ENCODE measurements at places on chromosomes 5 and 9.
A peak's percentile ranks its signal among the peaks of the same experiment; 100 is the strongest.

DNA sequence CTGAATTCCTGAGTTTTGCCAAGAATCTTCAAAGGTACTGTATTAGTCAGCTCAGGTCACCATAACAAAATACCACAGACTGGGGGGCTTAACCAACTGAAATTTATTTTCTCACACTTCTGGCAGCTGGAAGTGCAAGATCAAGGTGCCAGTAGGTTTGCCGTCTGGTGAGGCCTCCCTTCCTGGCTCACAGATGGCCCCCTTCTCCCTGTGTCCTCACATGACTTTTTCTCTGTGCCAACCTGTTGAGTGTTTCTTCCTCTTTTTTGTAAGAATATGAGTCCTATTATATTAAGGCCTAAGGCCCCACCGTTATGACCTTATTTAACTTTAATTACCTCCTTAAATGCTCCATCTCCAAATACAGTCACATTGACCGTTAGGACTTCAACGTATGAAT, 156.1 kb upstream of the KIF2A start:
- no peak for DNase-seq

DNA sequence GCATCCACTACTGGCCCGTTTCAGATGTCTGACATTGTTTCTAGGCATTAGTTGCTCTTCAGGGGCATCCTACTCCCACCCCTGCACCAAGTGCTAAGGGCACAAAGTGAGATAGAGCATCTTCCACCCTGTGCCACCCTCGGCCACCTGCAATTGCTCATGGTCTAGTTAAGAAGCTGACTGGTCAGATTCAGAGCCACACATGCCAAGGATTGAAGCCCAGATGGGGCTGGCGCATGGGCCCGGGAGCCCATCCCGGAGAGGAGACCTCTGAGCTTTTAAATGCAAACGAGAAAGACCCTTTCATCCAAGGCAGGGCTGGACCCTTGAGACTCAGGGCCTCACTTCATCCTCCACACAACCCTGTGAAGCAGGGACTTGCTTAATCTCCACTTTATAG, 28.5 kb downstream of the HRH2 start:
- no peak for DNase-seq

- DNase-seq, result no peak
These were observed 6.4 kb upstream of the EXOC3 start for GRCh38 chr5:436641-436975.

DNA sequence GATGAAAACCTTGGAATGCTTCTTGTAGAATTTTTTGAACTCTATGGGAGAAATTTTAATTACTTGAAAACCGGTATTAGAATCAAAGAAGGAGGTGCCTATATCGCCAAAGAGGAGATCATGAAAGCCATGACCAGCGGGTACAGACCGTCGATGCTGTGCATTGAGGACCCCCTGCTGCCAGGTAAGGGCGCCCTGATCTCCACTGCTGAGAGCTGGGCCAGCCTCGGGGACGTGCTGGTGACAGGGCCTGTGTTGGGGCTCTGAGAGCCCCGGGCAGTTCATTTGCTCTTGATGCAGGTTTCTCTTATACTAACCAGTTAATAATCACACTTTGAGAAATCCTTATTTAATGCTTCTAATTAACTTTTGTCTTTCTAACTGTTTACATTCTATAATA, 33.0 kb downstream of the TENT4A start:
- no peak for DNase-seq

GRCh38 chr5:52685566-52685965, 102.2 kb upstream of the ITGA1 start:
- DNase-seq, result no peak

DNA sequence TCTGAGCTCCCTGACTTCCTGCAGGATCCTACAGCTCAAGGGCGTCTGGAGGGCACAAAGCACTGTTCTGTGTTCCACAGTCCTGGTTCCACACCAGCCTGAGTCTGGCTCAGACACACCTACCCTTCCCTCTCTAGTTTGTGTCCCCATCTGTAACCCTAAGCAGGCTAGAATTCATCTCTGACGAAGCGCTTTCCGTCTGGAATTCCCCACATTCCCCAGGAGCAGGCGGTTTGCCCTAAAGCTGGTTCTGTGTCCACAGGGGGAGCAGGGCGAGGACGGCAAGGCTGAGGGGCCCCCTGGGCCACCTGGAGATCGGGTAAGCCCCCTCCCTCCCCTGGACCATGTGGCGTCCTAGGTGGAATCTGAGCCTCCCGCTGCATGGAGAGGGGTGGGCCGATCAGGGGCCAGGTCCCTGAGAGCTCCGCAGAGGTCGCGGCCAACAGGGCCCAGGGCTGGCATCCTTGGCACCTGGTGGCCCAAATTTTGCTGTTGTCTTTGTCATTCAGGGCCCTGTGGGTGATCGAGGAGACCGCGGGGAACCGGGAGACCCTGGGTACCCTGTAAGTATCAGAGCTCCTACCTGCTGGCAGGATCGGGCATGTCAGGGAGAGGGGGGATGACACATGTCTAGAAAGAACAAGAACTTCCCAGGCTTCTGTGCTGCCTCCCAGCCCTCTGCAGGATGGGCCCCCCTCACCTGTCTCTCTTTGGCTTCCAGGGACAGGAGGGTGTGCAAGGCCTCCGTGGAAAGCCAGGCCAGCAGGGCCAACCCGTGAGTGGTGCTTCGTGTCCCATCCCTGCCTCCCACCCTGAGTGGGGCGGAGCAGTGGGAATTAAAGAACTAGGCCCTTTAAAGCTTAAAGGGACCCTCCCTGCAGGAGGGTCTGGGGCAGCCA, 34.5 kb upstream of the ORM1 start:
- DNase-seq, result peak; percentile 65

DNA sequence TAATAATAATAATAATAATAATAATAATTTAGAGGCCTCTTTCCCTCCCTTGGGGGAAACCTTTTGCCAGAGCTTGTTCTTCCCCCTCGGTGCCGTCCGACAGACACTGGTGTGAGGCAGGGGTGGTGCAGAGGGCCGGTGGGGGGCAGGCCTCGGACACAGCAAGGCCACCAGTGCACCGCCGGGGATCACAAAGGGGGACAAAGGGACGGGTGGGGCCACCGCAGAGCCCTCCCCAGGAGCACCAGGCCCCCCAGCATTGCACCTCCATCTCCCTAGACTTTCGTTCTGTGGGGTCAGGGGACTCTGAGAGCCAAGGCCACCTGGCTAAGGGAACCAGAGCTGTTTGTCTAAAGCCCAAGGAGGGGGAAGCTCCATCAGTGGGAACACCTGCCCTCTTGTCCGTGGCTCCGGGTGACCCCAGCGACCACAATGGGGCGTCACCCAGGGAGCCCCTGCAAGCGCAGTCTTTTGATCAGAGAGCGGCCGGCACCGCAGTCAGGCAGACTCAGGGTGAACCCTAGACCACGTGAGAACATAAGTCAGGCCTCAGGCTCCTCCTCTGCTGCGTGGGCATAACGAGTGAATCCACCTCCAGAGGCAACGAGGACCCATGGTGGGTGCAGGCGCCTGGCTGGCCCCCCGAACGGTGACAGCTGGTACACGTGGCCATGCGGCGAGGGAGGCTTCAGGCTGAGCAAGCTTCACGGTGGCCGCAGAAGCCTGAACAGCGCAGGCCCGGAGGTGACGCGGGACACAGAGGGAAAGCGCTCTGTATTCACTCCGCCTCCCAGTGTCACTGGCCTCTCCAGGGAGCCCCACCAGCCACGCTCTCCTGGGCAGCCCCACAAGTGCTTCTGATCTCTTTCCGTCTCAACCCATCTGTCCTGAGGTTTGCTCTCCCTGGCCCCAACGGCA, 12.0 kb upstream of the QSOX2 start:
- DNase-seq, result no peak

DNA sequence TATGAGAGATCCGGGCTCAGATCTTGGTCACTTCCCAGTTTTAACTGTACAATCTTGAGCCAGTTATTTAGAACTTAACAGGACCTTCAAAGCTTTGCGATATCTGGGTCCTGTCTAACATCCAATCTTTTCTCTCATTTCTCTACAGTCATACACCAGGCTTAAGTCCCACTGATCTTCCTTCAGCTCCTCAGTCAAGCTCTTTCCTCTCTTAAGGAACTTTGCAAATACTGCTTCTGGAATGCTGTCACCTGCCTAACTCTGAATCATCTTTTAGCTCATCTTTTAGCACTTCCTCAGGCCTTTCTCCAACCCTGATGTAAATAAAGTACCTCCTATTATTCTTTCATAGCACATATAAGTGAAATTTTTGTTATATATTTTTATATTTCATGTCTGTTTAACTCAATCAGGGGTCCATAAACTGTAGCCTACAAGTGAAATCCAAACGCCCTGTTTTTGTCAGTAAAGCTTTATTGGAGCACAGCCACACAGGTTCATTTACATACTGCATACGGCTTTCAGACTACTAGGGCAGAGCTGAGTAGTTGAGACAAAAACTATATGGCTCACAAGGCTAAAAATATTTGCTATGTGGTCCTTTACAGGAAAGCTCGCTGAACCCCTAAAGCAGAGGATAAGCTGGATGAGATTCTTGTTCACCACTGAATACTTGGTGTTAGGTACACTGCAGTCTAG, 63.5 kb downstream of the MEF2C start:
- DNase-seq, result no peak

DNA sequence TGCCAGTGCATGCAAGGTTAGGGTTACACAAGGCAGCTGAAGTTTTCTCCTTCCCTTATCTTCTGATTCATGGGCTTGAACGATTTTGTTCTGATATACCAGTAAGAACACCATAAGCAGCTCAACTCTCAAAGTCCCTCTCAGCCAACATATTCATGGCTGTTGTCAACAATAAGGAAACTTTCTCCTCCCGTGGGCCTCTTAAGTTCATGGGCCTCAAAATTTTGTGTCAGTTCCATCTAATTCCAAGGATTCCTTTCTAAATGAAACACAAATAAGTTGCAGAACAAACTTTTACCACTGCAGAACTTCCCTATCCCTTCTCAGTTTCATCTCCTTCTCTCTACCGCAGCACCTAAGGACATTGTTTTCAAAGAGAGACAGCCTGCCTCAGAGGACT, 23.6 kb upstream of the CAST start:
- DNase-seq, result no peak

DNA sequence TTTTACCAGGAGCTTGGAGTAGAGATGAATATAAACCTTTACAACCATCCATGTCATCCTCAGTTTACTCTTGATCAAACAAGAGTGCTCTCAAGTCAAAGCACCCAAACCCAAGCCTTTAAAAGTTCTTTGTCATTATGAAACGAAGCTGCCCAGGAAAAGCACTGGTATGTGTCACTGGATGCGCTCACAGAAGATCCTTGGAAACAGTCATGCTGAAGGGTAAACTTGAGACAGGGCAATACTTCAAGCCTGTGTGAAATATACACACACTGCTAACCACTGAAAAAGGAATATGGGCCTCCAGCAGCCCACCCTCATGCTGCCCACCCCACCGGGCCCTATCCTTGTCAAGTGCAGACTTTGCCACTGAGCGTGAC, 84.5 kb downstream of the PRRT1B start:
- no peak for DNase-seq

- no peak for DNase-seq
These were observed 957.8 kb upstream of the CTNND2 start for GRCh38 chr5:12861886-12862654.

GRCh38 chr5:132556763-132557477, at the start of gene RAD50:
Gene RAD50, plus strand, starts transcription at chr5:132556977. Its CDS starts 348 bp downstream, at chr5:132557325.
- peak; percentile 93 for DNase-seq

DNA sequence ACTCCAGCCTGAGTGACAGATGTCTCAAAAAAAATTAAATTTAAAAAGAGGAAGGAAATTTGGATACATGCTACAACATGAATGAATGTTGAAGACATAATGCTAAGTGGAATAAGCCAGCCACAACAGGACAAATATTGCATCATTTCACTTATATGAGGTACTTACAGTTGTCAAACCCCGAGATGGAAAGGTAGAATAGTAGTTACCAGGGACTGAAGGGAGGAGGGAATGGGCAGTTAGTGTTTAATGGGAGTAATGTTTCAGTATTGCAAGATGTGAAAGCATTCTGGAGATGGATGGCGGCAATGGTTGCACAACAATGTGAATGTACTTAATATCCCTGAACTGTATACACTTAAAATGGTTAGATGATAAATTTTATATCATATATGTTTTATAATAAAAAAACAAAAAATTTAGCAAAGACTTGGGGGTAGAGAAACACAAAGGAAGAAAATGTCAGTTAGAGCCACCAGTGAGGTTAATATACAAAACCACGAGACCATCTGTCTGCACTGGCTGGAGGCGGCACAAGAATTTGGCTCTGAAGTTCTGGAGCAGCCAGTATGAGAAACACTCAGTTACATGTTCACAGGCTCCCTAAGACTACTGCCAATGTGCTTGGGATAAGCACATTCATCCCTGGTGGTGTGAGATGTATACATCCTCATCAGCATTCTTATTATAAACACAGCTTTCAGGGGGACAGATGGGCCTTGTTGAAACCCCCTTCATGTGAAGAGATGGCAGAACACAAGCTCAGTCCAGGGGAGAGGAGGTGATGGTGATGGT, 37.0 kb upstream of the RPS23 start:
- DNase-seq, result no peak

- DNase-seq, result no peak
These were observed 143.2 kb downstream of the C9orf152 start for GRCh38 chr9:110064803-110065202.

GRCh38 chr5:60535198-60535597, 164.8 kb downstream of the DEPDC1B start:
- DNase-seq, result no peak

DNA sequence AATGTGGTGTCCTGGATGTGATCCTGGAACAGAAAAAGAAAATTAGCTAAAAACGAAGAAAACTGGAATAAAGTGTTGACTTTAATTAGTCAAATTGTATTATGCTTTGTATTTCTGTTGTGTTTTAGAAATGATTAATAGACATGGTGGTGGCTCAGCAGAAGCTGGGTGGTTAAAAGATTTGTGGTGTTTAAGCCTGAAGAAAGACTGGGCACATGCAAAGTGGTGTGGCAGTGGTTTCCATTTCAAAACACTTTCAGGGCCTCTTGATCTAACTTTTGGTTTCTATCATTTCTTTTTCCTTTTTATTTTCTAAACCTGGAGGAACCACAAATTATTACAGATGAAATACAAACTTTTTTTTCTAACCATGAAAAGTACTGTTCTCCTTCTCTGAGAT, 44.1 kb downstream of the ADGRV1 start:
- no peak for DNase-seq

- no peak for DNase-seq
These were observed 9.6 kb downstream of the ACSL6 start for GRCh38 chr5:132001647-132002561.

DNA sequence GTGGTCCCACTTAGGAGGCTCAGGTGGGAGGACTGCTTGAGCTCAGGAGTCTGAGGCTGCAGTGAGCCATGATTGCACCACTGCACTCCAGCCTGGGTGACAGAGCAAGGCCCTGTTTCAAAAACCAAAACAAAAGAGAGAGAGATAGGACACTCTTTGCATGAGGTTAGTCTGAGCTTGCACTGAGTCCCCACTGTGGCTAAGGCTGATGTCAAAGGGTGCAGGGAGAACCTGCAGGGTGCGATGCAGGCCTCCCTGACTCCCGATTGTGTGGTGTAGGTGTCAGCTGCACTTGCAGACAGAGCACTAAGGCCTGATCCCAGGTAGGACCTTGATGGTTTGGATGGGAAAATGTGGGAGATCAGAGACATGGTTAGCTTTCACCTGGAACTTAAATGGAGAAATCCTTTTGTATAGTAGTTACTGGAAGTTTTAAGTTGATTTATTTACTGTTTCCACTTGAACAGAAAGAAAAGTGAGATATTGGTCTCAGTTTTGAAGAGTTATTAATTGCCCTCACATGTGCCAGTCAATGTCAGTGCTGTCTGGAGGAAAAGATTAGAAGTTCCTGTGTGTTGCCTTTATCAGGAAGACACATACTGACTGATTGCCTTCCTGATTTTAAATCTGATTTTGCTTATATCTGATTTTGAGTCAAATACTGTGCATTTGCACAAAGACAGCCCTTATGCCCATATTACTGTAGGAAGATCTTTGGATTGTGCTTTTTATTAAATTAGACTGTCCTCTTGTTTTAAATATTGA, 260.0 kb downstream of the MAST4 start:
- DNase-seq, result no peak
